ENCODE measurements at places on chromosomes 5 and 9.

- DNase-seq, result no peak
Observed at GRCh38 chr9:26311463-26311995, 581.1 kb downstream of the CAAP1 start.

DNA sequence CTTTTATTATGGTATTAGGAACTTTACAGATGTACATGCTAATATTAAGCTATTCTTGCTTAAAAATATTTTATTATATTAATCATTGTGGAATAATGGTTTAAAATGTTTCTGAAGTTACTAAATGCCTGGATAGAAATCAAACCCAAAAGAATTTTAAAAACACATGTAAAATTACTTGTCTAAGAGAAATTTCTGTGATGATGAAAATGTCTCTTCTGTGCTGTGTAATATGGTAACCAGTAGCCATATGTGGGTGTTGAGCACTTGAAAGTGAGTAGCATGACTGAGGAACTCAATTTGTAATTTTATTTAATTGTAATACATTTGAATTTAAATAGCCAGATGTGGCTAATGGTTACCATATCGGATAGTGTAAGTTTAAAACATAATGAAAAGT lies 66.7 kb upstream of the HSPB3 start:
- no peak for DNase-seq

DNA sequence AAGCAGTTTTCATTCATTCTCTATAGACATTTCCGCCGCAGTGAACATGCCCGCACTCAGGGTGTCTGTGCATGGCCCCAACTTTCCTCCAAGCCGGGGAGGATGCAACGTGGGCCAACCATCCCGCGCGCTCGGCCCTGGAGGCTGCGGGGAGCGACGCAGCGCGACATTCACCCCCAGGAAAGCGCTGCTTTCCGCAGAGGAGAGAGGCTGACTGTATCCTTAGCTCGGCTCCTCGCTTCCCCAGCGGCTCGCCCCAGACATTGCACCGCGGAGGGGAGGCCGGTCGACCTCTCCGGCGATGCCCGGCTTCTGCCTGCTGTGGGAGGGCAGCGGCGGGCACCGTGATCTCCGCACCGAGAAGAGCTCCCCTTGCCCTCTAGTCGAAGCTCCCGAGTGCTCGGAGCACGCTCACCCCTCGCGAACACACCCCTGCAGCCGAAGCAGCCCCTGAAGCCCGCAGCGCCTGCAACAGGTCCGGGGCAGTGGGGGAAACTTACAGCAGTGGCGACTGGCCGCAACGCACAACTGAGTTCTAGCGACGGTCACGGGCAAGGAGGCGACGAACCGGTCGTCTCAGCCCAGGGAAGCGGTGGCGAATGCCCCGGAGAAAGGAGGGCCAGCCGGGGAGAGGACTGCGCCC lies 600 bp downstream of the ENC1 start:
- peak; percentile 29 for DNase-seq

GRCh38 chr9:17509151-17509550 lies 69.7 kb upstream of the SH3GL2 start:
- DNase-seq, result no peak

- DNase-seq, result no peak
Observed at GRCh38 chr5:37839407-37840052, at the start of gene GDNF. Gene GDNF, minus strand, starts transcription at chr5:37840041. Its CDS starts 5,245 bp downstream, at chr5:37834796.

DNA sequence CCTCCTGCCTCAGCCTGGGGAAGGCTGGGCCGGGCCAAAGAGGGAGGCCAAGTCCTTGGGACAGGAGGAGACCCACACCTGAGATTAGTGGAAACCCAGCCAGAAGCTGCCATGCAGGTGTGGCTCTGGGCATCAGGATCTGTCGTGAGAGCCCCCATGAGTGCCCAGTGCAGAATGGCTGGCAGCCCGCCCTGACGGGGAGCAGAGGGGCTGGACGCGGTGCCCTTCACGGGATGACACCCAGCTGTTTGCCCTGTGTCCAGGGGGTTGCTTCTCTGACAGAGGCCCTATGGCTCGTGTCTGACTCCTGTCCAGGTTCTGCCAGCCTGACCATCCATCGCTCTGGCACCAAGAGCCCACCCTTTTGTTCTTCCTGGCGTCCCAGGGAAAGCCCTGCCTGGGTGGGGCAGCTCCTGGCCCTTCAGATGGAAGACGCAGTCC lies 8.5 kb downstream of the DIPK1B start:
- DNase-seq, result no peak

GRCh38 chr9:106419829-106420228 lies 443.1 kb upstream of the ZNF462 start:
- no peak for DNase-seq

GRCh38 chr5:43294226-43294625 lies 19.0 kb downstream of the HMGCS1 start:
- DNase-seq, result no peak

DNA sequence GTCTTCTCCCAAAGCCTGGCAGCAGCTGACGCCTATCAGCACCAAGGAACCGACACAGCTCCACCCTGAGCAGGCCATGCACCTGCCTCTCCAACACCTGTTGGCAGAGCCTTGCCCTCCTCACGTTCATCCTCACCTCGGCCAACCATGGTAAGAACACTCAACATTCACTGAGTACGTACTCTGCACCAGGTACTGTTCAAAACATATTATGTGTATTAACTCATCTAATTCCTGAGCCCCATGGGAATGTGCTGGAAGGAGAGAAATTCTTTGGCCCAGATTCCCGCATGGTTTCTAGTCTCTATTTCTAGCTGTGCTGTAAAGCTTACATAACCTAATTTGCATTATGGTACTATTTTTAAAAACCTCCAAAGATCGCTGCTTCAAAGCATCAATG lies 86.1 kb downstream of the GPR21 start:
- no peak for DNase-seq

DNA sequence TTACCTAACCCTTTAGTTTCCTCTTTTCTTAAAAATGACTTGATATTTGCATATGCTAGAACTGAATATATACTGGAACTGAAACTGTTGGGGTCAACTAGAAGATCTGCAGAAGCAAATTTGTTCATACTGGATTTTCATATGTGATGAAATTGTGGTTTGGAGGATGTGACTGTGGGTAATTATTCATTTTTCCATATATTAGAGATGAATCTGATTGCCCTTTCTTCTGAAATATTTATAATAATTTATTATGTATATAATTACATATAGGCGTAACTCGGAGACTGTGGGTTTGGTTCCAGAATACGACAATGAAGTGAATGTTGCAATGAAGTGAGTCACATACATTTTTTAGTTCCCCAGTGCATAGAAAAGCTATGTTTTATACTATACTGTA lies 149.1 kb downstream of the ATP10B start:
- DNase-seq, result no peak

GRCh38 chr5:156427315-156427714 lies 100.4 kb downstream of the SGCD start:
- no peak for DNase-seq

GRCh38 chr9:28758341-28758740 lies 1185.1 kb upstream of the C9orf72 start:
- no peak for DNase-seq

DNA sequence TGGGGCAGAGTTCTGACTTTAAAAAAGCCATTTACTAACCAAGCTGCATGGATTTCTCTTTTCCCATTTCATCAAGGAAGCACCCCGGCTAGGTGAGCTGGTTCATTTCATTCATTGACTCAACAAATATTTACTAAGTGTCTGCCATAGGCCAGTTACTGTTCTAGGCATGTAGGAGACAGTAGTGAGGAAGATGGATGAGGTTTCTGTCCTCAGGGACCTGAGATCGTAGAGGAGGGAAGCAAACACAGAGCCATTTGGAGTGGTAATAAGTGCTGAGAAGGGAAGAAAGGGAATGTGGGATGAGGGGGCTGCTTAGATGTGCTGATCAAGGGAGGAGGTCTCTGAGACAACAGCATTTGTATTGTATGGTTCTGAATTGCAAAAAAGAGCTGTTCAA lies 120.4 kb downstream of the C9orf152 start:
- no peak for DNase-seq

GRCh38 chr9:133141833-133142595 lies 21.0 kb upstream of the RALGDS start:
- DNase-seq, result no peak

DNA sequence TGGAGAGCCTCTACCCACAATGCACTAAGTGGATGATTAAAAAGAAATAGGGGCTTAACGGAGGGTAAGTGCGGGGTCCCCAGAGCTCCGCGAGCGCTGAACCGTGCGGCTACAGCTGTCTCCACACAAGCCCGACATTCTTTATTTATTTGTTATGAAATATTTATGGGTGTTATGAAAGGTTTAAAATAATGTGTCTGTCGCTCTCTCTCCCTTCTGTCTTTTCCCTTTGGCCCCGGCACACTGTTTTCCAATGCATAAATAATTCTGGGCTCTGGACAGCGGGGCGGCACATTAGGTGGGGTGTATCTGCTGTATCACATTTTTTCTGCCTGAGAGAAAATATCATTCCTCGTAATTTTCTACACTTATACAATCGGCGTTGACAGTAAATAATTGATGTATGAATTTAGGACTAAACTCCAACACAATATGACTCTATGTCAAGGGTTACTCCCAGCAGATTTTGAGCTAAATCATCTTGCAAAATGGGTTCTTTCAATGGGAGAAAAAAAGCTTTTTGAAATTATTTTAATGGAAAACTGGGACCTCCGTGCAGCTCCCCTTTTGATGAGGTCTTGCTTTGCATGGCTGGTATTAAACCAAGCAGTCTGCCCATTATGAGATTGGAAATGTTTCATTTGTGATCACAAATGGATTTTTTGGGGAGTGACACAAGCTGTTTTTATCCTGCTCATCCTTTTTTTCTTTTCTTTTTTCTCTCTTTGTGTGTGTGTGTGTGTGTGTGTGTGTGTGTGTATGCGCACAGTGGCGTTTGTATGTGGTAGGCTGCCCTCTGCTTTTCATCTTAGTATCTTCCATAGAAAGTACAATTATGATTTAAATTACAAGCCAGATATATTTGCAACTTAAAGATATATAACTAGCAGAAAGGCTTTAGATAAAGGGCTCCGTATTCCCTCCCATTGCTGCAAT lies 370.6 kb upstream of the IRX4 start:
- no peak for DNase-seq

- no peak for DNase-seq
Observed at GRCh38 chr9:135340726-135341475, 138.7 kb upstream of the PPP1R26 start.

GRCh38 chr9:136546697-136547501 lies 1.1 kb upstream of the NOTCH1 start:
- DNase-seq, result no peak

GRCh38 chr9:104094534-104095015 lies 466 bp downstream of the SMC2 start:
- no peak for DNase-seq

DNA sequence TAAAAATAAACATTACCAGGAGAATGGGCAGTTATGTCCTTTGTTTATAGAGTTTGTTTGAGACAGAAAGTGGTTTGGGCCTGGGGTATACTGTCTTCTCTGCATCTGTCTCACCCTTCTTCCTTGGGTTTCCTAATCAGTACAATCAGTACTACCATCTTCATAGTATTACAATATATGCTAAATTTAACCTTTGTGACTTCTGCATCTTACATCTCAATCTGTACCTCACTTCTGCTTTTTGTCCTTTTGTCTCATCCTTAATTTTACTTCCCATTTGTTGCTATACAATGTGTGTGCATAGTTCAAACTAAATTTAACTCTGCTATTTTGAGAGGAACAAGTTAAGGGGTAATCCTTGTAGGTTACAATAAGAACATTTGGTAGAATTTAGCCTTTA lies 19.6 kb downstream of the FBXO38 start:
- no peak for DNase-seq

DNA sequence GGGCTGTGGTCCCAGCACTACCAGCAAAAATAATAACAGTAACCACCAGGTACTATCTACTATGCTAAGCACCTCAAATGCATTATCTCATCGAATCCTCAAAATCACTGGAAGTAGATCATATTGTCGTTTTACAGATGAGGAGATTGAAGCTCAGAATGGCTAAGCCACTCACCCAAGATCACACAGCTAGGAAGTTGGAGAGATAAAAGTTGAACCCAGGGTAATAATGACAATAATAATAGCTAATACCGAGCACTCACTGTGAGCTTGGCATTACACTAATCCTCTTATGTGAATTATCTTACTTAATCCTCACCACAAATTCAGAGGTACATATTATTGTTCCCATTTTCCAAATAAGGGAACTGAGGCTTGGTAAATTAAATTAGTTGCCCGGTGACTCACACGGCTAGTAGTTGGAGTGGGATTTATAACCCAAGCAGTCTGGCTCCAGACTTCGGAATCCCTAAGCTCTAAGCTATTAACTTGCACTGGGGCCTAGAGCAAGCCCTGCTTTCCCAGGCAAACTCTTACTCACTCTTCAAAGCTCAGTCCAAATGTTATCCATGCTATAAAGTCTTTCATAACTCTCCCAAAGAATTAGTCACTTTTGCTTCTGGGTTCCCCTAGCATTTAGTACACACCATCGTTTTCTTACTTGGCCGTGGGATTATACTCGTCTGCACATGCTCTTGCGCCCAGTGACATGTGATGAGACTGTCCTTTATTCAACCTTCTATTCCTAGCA lies 3.8 kb downstream of the ARSI start:
- peak; percentile 92 for DNase-seq

- DNase-seq, result no peak
Observed at GRCh38 chr5:97501286-97501964, 318.4 kb upstream of the RIOK2 start.

DNA sequence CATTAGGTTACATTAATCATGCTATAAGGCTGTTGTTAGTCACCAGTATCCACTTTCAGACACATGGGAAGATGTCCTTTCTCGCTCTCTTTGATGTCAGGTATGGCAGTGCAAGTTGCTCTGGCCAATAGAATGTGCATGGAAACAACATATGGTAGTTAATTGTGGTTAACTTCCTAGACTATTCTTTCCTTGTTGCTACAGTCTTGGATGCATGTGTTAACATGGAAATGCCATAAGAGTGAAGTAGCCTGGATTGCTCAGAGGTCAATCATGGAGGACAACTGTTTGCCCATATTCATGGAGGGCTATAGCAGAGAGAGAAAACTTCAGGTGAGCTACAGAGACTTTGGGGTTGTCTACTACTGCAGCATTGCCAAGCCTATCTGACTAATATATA lies 245.8 kb upstream of the GAS1 start:
- no peak for DNase-seq

GRCh38 chr5:113061846-113062780 lies 85.5 kb downstream of the DCP2 start:
- peak; percentile 12 for DNase-seq

GRCh38 chr5:149166591-149167100 lies 25.4 kb downstream of the ABLIM3 start:
- no peak for DNase-seq

- no peak for DNase-seq
Observed at GRCh38 chr5:135877570-135878155, 18.0 kb downstream of the IL9 start.

GRCh38 chr5:64773533-64773932 lies 4.8 kb downstream of the CWC27 start:
- no peak for DNase-seq
